ENCODE measurements at places on chromosomes 3 and 15.
A peak's percentile ranks its signal among the peaks of the same experiment; 100 is the strongest.

GRCh38 chr15:88908123-88908522, 5.1 kb downstream of the MFGE8 start:
- DNase-seq: no peak

DNA sequence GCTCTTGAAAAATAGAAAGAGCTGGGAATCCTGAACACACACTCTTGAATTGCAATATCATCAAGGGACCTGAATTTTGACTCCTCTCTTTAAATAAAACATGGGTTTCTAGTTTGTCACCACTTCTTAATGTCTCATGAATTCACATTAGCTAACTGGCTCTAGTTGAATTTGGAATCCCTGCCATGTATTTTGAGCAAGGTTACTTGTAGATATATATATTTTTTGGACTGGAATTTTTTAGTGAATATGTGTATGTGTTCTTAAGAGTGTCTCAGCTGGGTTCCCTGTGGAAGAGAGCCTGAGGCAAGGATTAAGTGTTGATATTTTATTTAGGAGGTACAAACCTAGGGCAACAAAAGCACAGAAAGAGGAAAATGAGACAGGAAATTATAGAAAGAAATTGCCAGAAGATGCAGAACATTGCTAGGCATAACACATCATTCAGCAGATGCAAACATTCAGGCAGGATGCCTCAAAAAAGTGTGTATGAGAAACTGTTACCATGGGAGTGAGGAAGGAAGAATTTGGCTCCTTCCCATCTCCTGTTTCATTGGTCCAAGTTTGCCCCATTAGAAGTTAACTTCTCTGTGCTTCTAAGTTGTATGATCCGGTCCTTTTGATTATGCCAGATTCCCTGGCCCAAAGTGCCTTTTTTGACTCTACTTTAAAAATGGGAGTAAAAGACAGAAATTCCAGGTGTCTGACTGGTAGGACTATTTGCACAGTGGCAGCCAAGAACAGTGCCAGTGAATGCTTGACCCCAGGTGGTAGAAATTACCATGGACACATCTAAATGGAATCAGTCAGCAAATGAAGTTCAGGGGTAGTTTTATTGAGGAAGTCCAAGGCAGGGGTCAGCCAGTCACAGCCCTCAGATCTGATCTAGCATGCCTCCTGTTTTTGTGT, 253.7 kb upstream of the TGFBR2 start:
- DNase-seq: no peak

DNA sequence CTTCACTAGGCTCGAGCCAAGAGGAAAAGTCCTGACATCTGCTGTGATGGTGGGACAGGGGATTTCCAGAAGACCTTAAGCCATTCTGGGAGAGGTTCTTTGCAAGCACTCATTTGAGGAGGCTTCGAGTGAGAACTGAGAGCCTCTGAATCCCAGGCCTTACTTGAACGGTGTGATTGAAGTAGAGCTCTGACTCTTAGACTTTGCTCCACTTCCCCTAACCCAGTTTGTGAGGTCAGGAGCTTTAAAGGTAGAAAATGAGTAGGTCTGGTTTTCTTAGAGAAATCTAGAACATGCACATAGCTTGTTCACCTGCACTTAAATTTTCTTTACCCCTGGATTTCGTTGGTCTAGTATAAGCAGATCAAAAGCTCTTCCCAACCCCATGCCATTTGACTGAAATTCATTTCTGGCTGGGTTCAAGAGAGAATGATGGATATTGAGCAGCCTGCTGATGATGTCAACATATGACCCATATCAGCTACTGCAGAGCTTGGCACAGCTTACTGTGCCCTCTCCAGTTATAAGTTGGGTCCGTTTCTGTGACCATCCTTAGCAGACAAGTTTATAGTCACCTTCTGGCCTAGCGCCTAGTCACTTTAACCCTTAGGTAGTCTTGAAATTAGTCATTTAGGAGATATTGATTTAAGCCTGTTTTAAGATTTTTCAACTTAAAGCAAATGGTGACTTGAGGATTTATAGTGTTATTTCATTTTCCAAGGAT, 229.2 kb upstream of the CHRM5 start:
- peak; percentile 9 for DNase-seq

DNA sequence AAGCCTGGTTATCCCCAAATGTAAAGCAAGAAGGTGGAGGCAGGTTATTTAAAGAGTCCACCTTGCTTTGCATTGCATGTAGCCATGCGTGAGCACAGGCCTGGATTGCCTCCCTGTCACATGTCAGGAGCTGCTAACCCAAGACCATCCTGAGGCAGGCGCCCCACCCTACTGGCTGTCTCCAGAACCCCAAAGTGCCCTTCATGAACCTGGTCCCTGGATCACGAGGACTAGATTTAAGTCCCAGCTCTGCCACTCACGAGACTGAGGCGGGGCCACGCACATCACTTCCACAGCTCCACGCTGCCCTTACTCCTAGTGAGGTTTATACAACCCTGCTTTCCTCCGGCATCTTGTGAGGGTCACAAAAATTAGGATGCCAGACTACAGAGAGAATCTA, 17.6 kb downstream of the MRPL46 start:
- no peak for DNase-seq

DNA sequence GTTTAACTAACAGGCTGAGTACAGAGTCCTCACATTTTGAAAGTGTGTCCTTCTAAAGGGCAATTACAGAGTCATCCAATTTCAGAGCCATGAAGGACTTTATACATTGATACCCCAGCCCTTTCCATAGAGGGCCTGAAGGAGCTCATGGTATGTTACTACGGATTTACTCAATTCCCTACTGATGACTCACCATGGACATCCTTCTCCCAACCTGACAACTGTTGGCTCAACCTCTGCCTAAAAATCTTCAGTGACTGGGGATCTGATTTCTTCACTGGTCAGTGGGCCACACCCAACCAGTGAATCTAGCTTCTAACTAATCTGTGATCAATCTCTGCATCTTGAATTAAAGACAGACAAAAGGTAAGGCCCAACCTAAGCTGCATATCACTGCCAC, 963.4 kb upstream of the CFAP20DC start:
- DNase-seq: no peak

DNA sequence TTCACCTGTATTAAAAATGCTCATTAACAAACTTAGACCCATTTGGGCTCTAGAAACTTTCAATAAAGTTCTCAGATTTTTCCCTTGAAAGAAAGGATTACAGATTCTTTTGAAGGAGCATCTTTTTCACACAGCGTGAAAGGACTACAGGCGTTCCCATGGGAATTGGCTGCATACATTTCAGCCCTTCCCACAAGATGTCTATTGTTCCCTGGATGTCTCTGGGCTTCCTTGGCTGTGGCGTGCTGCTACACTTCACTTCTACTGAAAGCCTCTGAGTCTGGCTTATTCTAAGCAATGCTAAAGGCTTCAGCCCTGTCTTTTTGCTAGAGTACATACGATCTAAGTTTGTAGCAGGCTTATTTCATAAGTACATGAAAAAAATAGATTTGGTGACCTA, 1.4 kb downstream of the VEPH1 start:
- no peak for DNase-seq

GRCh38 chr3:150443331-150443741, 35.2 kb downstream of the TSC22D2 start:
- DNase-seq: no peak

GRCh38 chr3:104763007-104763406, 603.7 kb upstream of the ALCAM start:
- no peak for DNase-seq

- DNase-seq: peak; percentile 58
These were observed 17.9 kb downstream of the SERP1 start for GRCh38 chr3:150528354-150528797.

GRCh38 chr15:73637527-73637926, 4.3 kb upstream of the NPTN start:
- no peak for DNase-seq

DNA sequence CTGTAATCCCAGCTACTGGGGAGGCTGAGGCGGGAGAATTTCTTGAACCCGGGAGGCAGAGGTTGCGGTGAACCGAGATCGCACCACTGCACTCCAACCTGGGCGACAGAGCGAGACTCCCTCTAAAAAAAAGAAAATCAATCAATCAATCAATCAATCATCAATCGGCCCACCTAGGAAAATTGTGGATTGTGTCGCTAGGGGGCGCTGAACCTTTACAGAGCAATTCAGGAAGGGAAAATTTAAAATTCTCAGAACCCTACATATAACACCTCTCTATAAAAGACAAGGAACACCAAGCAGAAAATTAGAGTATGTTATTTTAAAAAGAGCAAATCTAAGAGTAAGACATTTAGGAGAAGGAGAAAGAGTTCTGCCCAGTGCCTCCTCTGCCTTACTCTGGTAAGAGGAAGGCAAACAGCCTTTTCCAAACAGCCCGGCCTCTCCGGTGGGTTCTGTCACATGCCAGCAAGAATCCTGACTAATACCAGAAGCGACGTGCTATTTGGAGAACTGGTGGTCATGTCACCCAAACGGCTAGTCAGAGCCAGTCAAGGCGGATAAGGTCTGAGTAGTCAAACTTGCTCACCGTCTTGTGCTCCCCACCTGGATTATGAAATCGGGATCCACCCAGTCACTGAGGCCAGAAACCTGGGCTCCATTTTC, 22.3 kb upstream of the SMCO1 start:
- peak; percentile 54 for DNase-seq

DNA sequence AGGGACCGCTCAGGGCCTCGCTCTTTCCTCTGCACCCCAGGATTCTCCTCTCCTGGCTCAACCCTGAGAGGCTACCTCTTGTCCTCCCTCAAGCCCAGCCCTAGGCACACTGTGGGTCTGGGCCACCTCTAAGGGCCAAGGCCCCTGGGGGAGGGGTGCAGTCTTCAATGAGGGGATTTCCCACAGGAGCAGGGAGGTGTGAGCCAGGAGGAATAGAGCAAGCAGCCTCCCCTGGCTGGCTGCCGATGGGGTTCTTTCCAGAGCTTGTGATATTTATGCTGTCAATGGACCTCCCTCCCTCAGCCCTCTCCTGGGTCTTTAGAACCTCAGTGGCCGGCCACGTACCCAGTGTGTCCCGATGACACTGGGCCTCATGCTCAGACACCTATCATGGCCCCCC, 99.5 kb upstream of the RPL32 start:
- DNase-seq: no peak

- no peak for DNase-seq
These were observed 6.1 kb upstream of the SATB1 start for GRCh38 chr3:18431266-18431665.

- DNase-seq: no peak
These were observed 18.8 kb downstream of the SLC25A26 start for GRCh38 chr3:66239513-66240123.

DNA sequence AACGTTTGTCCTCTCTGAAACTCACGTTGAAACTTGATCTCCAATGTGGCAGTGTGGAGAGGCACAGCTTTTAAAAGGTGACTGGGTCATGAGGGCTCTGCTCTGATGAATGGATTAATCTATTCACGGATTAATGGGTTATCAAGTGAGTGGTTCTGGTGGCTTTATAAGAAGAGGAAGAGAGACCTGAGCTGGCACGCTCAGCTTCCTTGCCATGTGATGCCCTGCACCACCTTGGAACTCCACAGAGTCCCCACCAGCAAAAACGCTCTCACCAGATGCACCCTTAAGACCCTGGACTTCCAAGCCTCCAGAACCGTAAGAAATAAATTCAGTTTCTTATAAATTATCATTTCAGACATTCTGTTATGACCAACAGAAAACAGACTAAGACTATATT, 2.6 kb downstream of the PPP1R2 start:
- DNase-seq: no peak

GRCh38 chr3:23320586-23321570, 117.8 kb downstream of the UBE2E2 start:
- no peak for DNase-seq

DNA sequence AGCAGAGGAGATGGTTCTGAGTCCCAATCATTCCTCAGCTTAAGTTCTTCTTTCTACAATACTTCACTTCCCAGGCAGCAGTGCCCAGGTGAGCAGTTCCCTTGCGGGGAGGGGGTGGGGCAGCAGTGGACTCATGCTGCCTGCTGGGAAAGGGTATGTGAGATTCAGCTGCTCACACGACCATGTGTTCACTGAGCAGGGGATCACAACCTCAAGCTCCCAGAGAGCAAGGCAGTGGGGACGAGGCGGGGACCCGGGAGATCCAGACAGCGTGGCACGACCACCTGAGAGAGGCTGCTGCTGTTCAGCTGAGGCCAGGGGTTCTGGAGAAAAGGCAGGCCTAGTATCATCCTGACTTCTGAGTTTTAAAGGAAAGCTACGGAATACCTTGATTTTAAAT, 166.6 kb downstream of the XXYLT1 start:
- no peak for DNase-seq

- DNase-seq: no peak
These were observed 27.8 kb downstream of the COL8A1 start for GRCh38 chr3:99666201-99666600.

DNA sequence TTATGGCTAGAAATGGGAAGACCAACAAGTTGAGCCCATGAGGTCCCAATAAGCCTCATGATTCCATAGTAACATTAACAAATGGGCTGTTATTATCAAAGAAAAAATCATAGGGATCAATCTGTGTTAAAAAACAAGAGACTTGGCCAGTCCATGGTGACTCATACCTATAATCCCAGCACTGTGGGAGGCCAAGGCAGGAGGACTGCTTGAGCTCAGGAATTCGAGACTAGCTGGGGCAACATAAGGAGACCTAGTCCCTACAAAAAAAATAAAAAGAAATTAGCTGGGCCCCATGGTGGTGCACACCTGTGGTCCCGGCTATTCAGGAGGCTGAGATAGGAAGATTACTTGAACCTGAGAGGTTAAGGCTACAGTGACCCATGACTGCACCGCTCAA, 124.8 kb downstream of the DMXL2 start:
- DNase-seq: no peak

- peak; percentile 63 for DNase-seq
These were observed 301.2 kb upstream of the PROK2 start for GRCh38 chr3:72086042-72086742.

DNA sequence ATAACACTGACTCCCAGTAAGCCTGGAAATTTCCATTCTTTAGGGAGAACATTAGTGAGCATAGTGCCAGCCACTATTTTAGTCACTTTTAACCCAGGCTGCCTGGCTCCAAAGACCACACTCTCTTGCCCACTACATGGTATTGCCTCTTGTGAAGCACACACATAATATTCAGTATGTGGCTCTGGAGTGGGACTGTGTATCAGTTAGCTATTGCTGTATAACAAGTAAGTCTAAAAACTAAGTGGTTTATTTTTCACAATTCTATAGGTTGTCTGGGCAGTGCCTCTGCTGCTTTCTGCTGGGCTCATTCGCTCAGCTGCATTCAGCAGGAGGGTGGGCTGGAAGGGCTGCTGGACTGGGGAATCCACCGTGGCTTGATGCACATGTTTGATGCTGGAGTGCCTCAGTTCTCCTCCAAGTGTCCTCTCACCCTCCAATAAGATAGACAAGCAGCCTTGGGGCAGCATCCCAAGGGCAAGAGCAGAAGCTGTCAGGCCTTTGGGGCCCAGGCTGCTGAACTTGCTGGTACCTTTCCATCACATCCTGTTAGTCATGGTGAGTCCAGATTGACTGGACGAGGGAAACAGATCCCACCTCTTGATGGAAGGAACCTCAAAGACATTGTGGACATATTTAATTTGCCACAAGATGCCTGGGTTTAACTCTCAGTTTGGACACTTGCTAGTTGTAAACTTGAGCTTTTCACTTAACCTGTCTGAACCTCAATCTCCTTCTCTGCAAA, 66.6 kb upstream of the TLE3 start:
- DNase-seq: no peak

All from hematopoietic multipotent progenitor cell treated with erythropoietin and hydrocortisone succinate and interleukin-3 and kit ligand, for 15 days (in vitro differentiated cells).